Fibroblast of skin of left quadriceps (primary cell): ENCODE measurements at places on chromosomes 1 and 21.
A peak's percentile ranks its signal among the peaks of the same experiment; 100 is the strongest.

DNA sequence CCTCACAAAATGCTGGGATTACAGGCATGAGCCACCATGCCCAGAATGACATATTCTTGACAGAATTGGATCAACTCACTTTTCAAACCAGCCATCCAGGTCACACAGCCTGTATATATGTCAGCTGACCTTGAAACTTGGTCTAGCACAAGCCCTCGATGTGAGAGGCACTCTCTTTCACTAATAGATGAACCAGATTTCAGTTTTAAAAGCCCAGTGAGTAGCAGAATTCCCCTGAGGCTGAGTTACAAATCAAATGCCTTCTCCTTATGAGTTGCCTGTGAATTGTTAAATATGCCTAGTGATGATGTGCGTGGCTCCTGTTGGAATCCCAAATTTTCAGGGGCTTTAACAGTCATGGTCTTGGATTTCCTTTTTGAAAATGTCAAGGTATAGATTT, 88.7 kb downstream of the CD247 start:
- no peak for DNase-seq

GRCh38 chr1:185397183-185397582, 80.1 kb upstream of the IVNS1ABP start:
- DNase-seq = no peak

DNA sequence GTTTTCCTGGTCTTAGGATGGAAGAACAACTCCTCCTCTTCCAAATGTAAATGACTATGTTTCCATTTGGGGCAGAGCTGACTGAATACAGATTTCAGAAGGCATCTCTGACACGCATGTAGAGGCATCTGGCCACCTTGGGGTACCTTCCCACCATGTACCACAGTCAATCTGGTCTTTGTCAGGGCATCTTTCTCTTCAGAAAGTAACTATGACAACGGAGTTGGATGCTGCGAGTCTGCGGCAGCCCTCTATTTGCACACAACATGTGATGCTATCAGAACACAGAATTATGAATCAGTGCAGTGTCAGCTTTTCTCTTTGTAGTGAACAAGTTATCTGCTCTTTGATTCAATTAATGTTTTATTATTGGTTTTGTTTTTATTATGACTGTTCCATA, 94.7 kb downstream of the TSEN15 start:
- DNase-seq = no peak

- no peak for DNase-seq
Observed at GRCh38 chr1:167799747-167800146, 78.0 kb downstream of the MPZL1 start.

DNA sequence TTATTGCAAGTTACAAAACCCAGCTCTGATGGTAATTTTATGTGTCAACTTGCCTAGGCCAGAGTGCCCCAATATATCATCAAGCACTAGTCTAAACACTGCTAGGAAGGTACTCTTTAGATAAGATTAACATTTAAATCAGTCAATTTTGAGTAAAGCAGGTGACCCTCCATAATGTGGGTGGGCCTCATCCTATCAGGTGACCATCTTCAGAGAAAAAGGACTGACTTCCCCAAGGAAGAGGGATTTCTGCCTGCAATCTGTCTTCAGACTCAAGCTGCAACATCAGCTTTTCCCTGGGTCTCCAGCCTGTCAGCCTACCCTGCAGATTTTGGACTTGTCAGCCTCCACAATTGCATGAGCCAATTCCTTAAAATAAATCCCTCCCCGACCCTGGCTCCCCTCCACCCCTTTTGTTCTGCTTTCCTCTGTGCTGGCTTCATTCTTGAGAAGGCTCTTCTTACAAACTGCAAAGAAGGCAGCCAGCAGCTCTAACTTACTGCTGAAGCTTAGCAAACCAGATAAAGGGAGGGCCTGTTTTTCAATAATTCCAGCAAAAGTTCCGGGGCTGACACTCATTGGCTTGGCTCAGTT, 56.4 kb upstream of the RUNX3 start:
- DNase-seq = no peak

GRCh38 chr1:15304708-15305467, 57.9 kb downstream of the FHAD1 start:
- DNase-seq = no peak

DNA sequence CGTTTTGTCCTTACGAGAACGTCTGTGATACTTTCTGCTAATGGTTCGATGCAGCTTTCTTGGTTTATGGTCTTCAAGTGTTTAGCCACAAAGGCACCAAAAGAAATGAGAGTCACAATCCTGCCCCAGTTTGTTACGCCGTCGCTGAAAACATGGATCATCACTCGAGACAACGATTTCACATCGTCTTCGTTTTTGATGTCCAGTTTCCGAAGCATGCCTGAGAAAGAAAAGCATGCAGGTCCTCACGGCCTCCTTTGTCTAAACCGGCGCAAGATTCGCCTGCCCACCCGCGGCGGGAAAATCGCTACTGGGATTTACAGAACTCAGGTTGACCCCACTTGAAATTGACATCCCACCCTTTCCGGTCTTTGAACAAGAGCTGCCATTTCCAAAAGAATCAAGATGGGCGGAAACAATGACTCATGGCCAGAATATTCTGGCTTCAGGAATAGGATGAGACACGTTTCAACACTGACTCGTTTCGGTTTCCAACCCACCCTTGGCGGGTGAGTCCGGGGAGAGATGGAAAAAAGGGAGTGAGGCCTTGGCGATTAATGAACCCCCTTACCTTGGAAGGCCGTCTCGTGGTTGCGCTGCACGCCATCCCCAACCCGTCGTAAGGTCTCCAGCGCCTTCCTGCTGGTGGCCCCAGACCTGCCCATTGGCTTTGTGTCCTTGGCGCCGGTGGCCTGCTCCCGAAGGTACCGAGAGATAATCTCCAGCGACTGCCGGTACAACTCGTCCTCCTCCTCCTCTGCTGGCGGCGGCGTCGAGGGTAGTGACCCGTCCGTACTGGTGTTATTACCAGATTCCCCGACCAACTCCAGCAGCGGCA, 919 bp downstream of the MCL1 start:
- peak; percentile 84 for DNase-seq

GRCh38 chr1:115594600-115594999, 47.2 kb upstream of the VANGL1 start:
- DNase-seq = no peak

GRCh38 chr1:90359994-90360393, 357.1 kb downstream of the BARHL2 start:
- DNase-seq = no peak

GRCh38 chr1:147567594-147568381, 26.5 kb downstream of the BCL9 start:
- no peak for DNase-seq

DNA sequence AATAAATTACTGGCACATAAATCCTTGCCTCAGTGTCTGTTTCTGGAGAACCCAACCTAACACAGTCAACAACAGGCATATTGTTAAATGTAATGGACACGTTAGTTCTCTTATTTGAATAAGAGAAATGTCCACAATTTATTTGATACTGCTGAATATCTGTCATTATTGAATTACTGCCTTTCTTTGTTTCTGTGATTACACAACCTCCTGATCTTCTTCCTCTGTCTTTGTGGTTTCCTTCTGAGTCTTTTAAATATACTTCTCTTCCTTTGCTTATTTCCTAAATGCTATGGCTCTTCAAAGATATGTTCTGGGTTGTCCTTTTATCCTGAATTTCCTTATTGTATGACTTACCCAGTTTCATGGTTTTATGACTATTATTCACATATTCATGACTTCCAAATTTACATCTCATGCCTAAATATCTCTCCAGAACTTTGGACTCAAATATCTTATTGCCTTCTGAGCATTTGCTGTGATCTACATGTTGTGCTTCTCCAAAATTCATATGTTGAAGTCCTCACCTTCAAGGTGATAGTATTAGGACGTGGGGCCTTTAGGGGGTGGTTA, 39.9 kb downstream of the MSH4 start:
- DNase-seq = no peak

DNA sequence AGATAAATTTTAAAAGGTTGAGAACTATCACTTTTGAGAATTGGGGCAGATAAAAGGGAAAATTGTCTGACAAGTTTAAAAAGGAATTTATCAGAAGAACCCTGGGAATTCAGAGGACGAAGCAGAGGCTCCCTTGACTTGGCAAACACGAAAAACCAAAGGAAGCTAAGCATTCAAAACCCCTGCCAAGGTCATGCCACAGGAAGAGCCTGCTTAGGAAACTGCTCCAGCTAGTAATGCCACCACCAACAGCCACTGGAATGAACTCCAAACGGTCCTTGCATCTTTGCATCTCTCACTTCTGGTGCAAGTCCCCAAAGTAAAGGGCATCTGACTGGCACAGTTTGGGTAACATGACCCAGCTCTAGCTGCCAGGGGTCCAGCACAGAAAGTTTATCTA, 7.2 kb downstream of the GPBP1L1 start:
- DNase-seq = no peak

- peak; percentile 39 for DNase-seq
Observed at GRCh38 chr1:244319283-244320132, 132.2 kb downstream of the ADSS2 start.

DNA sequence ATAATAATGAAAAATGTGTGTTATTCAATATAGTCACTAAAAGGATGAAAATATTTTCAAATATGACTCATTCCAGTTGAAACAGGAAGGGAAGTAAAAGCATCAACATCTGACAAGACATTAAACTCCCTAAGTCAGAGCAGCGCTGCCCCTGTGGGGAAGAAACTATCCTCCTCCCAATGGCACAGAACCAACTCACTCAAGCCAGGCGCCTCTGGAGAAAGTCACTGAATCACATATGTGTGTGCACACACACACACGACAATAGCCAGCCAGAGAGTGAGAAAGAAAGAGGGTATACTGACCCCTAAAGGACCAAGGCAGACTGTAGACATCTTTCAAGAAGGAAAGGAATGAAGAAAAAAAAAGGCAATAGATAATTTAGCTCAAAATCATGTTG, 126.9 kb downstream of the SETD4 start:
- peak; percentile 89 for DNase-seq

DNA sequence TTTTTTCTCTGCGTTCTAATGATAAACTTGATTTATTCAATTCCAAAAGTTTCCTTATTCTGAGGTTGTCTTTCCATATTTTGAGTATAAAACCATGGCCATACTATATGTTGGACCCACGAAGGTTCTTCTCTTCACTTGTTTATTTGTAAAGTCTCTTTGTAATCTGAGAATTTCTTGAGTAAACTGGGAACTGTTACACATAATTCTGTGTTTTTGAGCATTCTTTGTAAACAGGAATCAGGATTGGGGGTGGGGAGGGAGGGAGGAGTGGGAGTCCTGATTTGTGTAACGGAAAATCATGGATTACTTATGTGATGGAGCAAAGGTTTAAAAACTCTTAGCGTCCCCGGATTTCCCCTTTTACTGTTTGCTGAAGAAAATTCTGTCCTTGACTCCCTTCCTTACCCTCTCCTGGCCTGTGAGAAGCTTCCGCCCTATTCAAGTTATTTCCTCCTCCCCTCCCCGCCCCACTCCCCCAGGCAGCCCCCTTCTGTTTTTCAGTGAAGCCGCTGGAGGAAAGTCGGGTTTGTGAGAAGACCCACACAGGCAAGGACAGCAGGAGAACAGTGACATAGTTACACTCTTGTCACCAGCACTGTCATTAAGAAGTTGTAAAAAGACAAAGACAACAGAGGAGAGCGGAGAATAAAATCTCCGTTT, 6.4 kb upstream of the NBPF11 start:
- DNase-seq = no peak

DNA sequence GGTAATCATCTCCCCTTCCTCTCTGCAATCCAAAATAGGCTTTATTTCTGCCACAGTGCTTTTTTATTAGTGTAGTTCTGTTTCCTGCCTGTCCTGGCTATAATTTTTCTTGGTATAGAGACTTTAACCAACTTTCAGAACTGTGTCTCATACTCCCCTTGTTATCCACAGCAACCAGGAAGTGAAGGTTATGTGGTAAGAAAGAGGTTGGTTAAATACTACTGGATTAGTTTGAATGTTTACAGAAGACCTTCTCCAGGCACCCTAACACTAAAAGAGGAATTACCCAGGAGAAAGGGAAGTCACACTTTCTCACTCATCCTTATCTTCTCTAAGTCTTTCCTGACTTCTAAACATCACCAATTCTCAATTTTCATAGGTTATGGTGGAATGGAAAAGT, 17.8 kb upstream of the TNFSF4 start:
- no peak for DNase-seq

GRCh38 chr1:63864224-63864641, 90.4 kb downstream of the ROR1 start:
- no peak for DNase-seq

DNA sequence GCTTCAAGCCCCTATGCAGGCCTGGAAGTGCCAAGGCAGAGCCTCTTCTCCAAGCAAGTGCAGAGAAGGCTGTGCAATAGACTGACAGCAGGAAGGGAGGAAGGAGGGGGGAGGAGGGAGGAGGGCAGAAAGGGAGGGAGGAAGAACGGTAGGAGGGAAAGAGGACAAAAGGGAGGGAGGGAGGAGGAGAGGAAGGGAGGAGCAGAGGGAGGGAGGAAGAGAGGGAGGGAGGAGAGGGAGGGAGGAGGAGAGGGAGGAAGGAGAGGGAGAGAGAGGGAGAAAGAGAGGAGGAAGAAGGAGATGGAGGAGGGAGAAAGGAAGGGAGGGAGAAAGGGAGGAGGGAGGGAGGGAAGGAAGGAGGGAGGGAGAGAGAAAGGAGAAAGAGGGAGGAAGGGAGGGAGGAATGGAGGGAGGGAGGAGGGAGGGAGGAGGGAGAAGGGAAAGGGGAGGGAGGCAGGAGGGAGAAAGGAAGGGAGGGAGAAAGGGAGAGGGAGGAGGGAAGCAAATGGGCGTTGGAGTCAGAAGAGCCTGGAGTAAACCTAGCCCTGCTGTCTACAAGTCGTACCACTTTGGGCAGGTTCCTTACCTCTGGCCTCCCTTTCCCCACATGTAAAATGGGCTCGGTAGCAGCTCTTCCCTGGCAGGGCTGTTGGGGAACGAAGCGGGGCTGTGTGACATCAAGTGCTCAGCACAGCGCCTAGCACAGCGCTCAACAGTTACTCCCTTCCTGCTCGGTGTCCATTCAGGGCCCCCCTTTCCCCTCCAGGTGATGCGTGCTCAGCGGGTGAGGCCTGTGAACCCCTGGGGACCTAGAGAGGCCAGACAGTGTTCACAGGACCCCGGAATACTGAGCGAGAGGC, 244.6 kb downstream of the NPHP4 start:
- DNase-seq = no peak

GRCh38 chr1:228085287-228085951, 2.9 kb downstream of the ARF1 start:
- DNase-seq = peak; percentile 47

GRCh38 chr1:40385437-40386358, 12.2 kb downstream of the SMAP2 start:
- no peak for DNase-seq
